CD4-positive, alpha-beta T cell treated with Interleukin-4 for 1 hour (primary cell): ENCODE measurements at places on chromosomes 4 and X.
A peak's percentile ranks its signal among the peaks of the same experiment; 100 is the strongest.

GRCh38 chr4:26330946-26331345 is 10.1 kb downstream of the RBPJ start:
- no peak for DNase-seq

DNA sequence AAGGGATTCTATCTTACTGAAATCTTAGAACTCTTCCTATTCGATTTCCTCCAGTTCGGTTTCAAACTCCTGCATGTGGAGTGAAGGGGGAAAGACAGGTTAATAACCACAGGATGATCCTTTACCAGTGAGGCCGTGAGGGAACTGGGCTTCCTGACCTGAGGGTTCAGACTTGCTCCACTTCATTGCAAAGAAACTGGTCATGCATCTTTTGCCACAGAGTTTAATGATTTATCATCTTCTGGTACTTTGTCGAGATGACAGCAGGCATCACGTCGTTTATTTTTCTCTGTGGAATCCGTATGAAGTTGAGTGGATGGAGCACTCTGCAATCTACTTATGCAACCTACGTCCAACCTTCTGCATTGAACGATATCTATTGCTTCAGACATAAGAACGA is 145.9 kb upstream of the NLGN4X start:
- DNase-seq: no peak

DNA sequence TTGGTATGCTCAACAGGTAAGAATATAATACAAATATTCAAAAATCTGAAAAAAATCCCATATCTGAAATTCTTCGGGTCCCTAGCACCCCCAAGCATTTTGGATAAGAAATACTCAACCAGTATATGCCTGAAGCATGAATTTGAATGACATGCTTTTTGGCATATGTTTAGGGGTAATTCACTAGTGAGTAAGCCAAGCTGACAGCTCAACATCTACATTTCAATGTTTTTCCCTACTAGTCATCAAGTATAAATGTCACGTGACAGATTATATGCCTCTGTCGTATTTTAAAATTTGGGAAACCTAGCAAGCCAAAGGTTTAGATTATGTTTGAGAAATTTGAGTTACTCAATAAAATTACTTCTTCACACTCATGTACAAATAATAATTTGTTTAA is 125.1 kb downstream of the FGF16 start:
- no peak for DNase-seq

- DNase-seq: peak; percentile 70
Measured at GRCh38 chrX:45806410-45807121, 605.9 kb upstream of the DIPK2B start.
